Stimulated activated CD4-positive, alpha-beta T cell treated with anti-CD3 and anti-CD28 coated beads, Interleukin-12 subunit alpha, Interleukin-12 subunit beta, amount 100 ng/mL, for 48 hours (primary cell): ENCODE measurements at places on chromosomes 1 and 21.
A peak's percentile ranks its signal among the peaks of the same experiment; 100 is the strongest.

DNA sequence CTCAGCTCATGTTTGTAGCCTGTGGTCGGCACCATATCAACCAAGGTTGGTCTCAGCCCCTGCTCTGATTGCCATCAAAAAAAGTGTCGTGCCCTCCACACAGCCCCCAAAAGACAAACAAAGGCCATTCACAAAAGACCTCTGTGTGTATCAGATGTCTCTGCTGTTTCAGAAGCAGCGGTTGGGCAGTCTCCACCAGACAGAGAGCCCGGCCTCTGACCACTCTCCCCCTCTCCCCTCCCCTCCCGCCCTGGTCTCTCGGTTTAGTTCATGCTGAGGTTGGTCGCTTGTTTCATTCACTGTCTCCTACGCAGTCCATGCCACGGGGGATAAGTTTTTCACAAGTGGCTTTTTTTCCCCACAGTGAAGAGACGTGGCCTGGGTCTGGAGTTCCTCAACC, 27.1 kb downstream of the ACTA1 start:
- DNase-seq: no peak

- no peak for DNase-seq
Observed at GRCh38 chr1:248890549-248891498, 15.2 kb upstream of the PGBD2 start.

DNA sequence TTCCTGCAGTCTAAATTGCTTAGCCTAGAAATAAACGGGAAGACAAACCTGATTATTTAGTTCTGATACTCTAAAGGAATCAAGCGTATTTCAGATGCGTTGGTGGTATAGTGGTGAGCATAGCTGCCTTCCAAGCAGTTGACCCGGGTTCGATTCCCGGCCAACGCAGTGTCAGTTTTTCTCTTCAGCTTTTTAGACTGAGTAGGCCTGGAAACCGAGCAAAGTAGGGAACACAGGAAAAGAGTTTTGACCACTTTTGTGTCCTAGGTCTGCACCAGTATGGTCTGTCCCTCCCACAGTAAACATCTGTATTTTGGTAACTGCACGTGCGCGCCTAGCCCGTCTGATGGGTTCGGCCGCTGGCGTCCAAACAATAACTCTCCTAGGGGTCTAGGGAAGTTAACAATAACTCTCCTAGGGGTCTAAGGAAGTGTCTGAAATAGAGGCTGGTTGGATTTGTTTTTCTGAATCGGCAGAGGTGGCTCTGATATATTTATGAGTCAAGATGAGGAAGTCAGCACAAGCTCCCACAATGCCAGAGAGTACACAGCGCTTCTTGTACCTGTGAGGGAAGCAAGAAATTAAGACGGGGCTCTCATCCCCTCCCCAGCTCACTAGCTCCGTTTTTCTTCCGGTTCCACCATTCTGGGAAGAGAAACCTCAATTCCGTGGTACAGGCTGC, 15.6 kb upstream of the HJV start:
- peak; percentile 72 for DNase-seq

DNA sequence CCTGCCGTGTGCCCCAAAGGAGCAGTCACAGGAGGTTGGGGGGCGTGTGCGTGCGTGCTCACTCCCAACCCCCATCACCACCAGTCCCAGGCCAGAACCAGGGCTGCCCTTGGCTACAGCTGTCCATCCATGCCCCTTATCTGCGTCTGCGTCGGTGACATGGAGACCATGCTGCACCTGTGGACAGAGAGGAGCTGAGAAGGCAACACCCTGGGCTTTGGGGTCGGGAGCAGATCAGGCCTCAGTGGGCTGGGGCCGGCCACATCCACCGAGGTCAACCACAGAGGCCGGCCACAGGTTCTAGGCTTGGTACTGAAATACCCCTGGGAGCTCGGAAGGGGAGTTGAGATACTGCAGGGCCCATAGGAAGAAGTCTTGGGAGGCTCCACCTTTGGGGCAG, 23.5 kb downstream of the COL6A1 start:
- no peak for DNase-seq

- DNase-seq: no peak
Observed at GRCh38 chr1:43463479-43463878, 9.7 kb upstream of the HYI start.

DNA sequence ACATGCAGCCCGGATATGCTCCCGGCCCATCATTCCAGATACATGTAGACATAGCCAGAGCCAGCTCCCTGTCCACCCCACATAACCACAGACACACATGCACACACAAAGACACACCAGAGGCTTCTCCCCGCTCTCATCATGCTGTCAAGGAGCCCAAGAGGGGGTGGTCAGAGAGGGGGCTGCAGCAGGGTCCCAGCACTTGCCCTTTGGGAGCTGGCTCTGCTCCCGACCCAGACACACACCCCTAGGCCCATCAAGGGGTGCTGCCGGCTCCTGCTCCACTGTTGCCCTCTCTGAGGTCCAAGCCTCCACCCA, 2.6 kb downstream of the PTAFR start:
- DNase-seq: no peak

DNA sequence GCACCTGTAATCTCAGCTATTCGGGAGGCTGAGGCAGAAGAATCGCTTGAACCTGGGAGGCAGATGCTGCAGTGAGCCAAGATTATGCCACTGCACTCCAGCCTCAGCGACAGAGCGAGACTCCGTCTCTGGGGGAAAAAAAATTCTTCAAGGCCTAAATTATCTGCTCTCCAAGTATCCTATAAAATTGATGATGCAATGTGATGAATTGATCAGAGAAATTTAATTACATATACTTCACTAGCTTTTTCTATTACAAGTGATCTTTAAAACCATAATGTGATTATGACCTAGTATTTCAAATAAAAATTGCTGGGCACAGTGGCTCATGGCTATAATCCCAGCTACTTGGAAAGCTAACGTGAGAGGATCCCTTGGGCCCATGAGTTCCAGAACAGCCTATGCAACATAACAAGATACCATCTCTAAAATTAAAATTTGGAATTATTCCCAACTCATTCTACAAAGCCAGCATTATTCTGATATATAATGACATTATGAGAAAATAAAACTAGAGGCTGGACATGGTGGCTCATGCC, 43.7 kb downstream of the ARID4B start:
- no peak for DNase-seq

DNA sequence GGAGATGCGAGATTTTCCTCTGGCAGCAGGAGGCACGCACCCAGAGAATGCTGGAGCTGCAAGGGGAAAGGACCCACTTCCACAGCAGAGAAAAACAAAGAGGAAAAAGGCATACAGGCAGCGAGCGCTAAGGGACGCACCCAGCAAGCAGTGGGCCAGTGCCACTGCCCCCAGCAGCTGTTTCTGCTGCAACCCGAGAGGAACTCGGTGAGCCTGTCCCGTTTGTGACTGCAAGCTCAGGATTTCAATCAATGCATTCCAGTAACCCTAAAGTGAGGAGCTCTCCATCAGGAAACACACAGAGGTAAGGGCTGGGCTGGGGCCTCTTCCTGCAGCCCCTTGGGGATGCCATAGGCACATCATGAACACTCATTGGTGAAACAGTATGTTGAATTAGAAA, 58.7 kb downstream of the ACP6 start:
- no peak for DNase-seq

DNA sequence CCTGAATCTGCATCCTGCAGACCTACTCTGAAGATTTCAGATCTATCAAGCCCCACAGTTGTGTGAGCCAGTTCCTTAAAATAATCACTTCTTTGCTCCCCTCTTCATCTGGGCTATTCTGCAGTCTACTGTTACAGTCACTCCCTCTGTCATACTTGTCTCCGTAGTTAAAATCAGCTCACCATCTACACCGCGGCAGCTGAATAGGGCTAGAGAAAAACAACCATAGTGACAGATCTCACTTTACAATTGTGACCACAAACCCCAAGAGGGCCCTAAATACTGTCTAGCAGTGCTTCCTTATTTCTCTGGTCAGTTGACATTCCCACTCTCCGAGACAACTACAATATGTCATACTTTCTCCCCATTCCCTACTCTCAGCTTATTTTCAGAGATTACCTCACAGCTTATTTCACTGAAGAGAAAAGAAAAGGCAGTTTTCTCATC, 12.9 kb downstream of the DESI2 start:
- DNase-seq: no peak

- no peak for DNase-seq
Observed at GRCh38 chr1:26405281-26405915, 5.2 kb upstream of the LIN28A start.
